Fibroblast of skin of left biceps (primary cell): ENCODE measurements at places on chromosomes 16 and 17.

DNA sequence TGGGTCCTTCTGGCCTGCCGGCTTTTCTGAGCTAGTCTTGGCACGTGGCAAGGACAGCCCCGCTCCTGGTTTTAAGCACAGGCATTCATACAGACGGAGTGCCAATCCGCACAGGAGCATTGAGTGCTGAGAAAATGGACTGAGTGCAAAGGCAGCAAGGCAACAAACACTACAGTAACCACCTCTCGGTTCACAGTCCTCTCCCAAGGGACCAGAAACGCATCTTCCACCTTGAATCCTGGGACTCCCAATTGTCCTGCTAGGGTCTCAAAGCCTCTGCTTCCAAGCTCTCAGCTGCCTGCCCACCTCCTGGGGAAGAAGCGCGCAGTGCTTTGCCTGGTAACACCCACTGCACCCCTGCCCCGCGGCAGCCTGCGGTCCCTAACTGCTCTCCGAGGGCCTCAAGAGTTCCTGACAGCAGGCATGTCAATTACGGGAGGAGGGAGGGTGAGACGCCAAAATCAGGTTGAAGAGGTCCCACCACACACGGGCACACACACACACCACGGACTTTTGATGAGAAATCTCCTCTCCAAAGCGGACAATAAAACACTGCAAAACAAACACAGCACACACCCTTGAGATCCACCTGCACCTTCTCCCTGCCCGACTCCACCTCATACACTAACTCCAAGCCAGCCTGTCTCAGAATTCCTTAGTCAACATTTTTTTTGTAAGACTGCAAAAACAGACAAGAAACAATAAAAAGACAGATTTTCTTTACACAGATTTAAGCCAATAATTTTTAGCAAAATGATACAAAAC lies 15.0 kb downstream of the SLC16A3 start:
- DNase-seq, result no peak

- DNase-seq, result no peak
These were observed 364.7 kb upstream of the DYNLRB2 start for GRCh38 chr16:80176114-80176513.

- no peak for DNase-seq
These were observed 5.7 kb upstream of the CEP131 start for GRCh38 chr17:81228420-81228819.

- no peak for DNase-seq
These were observed 30.2 kb upstream of the GUCY2D start for GRCh38 chr17:7972131-7972785.

DNA sequence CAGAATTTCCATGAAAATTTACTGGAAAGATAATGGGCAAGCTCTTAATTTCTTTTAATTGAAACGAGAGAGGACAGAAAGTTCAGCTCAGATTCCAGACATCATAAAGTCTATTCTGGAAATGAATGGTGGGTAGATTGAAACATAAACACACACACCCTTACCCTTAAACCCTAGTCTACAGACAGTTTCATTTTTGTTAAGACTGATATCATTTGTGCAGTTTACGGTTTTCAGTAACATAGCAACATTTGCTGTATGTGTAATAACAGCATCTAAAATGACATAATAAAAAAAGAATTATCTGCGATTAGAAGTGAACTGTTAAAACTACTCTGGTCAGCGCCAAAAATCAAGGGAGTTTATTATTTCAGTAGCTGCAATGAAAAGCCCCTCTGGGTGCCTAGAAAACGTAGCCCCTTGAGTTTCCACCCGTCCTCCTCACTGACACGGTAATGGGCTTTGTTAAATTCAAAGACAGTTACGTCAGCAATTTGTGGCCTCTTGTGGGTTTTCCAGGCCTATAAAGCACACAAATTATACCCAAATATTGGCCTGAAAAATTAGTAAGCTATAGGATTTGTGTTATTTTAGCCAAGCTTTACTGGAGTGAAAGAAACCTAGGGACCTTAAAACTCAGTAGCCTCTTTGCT lies 520.6 kb upstream of the SOX9 start:
- no peak for DNase-seq

- no peak for DNase-seq
These were observed 32.1 kb upstream of the RPH3AL start for GRCh38 chr17:384622-385177.

DNA sequence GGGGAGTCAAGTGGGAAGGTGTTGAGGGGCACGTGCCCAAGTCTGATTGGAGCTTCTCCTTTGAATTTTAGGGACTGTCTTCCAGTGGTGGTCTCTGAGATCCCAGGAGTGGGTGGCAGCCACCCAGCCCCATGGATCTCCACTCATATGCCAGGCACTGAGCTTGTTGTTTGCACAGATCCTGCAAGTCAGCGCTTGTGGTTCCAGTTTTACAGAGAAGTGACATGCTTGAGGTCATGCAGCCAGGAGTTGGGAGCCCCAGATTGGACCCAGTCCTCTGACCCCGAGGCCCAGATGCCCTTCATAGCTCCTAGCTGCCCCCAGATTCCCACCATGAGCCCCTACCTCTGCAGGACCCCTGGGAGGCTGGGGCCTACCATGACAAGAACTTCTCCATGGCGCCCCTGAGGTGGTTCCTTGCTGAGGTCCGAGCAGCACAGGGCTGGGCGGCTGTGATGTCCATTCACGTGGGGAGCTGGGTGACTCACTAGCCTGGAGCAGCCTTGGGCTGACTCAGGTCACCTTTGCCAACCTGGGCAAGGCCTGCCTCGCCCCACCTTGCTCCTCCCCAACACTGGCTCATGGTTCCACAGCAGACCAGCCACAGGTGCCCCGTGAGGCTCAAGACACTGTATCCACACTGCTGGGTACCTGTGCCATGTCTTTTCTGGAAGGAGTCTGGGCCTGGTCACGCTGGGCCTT lies 47.4 kb downstream of the RAI1 start:
- DNase-seq, result no peak

DNA sequence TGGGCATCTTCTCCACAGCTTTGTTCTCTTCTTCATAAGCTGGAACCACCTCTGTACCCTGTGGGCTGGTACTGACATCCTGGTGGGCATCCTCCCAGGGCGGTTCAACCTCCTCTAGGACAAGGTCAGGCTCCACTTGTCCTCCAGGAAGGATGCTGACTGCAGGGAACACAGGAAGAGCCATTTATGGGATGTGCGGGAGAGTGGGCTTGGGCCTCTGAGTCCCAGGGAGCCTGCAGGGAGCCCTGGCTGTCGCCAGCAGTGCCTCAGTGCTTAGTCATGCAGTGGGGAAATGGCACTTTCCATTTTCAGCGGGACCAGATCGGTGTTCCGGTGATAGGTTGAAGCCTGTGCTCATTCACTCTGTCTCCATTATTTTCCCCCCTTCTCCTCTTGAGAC lies 20.5 kb downstream of the CNGB1 start:
- DNase-seq, result no peak

- DNase-seq, result no peak
These were observed 12.2 kb downstream of the CMC2 start for GRCh38 chr16:80994451-80994850.

- DNase-seq, result no peak
These were observed 1.2 kb upstream of the GRB7 start for GRCh38 chr17:39736319-39737165.

- no peak for DNase-seq
These were observed 5.0 kb downstream of the CX3CL1 start for GRCh38 chr16:57377080-57377841.

GRCh38 chr16:83068686-83069085 lies 441.9 kb downstream of the CDH13 start:
- DNase-seq, result no peak

DNA sequence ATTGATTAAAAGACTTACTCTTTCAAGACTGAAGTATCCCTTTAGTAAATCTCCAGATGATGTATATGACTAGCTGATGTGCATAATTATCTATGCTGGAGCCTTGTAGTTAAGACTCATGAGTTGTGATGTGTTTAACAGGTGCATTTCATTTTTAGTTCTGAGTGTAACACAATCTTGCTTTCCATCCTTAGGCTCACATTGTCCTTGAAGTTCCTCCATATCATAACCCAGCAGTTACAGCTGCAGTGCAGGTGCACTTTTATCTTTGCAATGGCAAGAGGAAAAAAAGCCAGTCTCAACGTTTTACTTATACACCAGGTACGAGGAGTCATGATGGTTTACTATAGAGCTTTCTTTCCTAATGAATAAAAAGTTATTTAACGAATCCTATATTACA lies 52.9 kb downstream of the ESRP2 start:
- DNase-seq, result no peak

GRCh38 chr17:67994817-67995569 lies 1.3 kb downstream of the C17orf58 start:
- DNase-seq, result no peak

DNA sequence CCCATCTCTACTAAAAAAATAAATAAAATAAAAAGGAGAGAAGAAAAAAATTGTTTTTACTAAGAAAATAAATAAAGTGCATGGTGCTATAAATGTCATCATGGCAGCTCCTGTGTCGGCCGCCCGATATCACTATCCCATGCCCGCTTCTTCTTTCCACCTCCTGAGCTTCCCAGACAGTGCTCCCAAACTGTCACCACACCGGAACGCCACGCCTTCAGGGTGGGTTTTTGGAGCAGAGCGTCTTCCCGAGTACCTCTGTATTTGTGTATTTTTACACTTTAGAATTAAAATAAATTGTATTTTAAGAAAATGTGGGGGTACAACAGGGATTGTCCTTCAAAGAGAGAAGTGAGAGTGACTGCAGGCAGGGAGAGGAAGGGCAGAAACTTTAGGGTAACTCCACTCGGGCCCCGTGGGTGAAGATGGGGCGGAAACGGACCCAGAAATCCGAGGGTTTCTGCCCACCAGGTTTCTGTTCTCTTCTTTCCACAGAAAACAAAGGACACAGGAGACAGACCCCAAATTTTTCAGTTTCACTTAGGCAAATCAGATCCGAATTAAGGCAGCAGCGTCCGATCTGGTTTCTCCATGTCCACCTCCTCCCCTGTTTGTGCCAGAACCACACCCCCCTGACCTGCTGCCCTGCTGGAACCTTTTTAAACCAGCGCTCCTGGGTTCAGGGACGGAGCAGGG lies 3.6 kb upstream of the ITGAX start:
- no peak for DNase-seq

GRCh38 chr17:81924557-81925532 lies 2.7 kb downstream of the MAFG start:
- DNase-seq, result no peak

- DNase-seq, result no peak
These were observed 3.2 kb upstream of the ZDHHC1 start for GRCh38 chr16:67419502-67419901.

DNA sequence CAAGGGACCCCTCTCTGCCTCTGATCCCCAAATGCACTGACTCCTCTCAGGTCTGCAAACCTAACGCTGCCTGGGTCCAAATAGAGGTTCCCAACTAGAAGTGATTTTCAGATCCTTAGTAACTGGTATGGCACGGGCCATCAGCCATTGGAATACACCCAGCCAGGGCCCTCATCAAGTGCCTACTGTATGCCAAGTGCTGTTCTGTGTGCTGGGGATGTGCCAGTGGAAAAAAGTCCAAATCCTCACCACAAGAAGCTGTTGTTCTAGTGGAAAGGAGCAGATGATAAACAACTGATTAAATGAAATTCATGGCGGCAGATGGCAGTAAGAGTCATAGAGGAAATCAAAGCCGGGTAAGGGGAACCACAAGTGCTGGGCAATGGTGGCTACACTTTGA lies 57.2 kb upstream of the MED9 start:
- no peak for DNase-seq

DNA sequence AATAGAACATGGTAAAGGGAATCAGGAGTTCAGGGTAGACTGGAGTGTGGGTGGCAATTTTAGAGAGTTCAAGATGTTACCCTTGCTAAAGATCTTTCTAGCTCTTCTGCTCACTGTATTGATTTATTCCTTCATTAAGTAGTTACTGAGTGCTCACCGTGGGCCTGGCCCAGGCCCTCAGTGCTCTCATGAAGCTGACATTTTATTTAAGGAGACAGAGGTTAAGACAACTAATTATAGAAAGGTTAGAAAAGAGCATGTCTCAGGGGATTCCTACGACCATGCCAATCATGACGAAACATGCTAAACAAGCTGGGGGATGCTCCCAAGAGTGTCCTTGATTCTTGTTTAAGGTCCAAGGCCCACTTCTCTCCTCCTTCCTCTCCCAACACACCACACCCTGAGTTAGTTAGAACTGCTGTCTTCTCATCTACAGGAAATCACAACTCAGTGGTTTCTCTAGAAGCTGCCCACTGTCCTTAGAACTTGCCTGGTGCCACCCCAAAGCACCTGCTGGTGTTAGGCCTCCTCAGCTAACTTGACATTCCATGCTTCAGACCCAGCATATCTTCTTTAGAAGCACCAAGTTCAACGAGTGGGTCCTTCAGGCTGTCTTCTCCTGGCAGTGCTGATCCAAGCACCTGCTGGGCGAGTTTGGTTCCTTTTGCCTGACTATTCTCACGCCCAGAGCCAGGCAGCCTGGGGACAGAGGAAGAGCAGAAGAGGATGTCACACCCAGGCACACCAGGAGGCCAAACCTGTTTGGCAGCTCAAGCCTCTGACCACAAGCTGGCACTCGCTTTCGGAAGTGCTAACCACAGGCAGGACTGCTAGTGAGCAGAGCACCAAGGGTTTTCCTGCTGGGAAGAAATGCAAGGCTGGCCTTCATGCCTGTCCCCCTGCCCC lies 79.0 kb downstream of the GAS7 start:
- DNase-seq, result no peak

- DNase-seq, result no peak
These were observed 40.3 kb downstream of the CYB561 start for GRCh38 chr17:63405741-63406261.
